ENCODE measurements at places on chromosomes 12 and 14. TPM values are rescaled to one million over a fixed set of nuclear protein-coding genes. Genes with fewer than 3 reads are reported as not detected.

Gene PLEKHH1
- 156 TPM for total RNA-seq

Gene POTEM
- 0.16 TPM for total RNA-seq

Gene GPR135
- 2.9 TPM for total RNA-seq

Gene TAS2R30
- total RNA-seq, result 0.75 TPM

Gene SLC39A5
- total RNA-seq, result not detected

Gene TAMALIN
- 26.7 TPM for total RNA-seq

Gene YEATS4
- total RNA-seq, result 49.4 TPM

Data from SK-MEL-5 (cell line).